ENCODE measurements at places on chromosomes 1 and 21.

GRCh38 chr1:6653436-6654290 lies 29.0 kb downstream of the THAP3 start:
- no peak overlapping the region for H3K27ac ChIP-seq
- H3K4me1 ChIP-seq: no peaks in the 10 kb centered on the region
- H3K27me3 ChIP-seq: no peaks in the 10 kb centered on the region
- no peaks in the 10 kb centered on the region for H3K36me3 ChIP-seq

DNA sequence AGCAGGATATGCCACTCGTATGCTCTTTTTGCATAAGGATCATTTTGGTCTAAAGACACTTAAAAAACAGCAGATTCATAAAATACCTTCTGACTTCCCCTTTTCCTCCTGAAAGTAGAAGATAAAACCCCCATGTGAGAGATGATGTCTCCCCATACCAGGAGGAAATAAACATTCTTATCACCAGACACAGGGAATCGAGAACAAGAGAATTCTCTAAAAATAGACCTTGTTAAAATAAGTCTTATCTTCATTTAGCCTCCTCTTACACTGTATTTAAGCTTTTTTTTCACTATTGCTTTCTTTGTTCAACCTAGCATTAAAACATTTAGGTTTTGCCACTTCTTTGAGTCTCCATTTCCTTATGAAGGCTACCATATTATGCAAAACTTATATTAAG lies 709.3 kb downstream of the KCNT2 start:
- H3K27me3 ChIP-seq: no peaks in the 10 kb centered on the region
- DNase-seq: no peak
- no peak overlapping the region for H3K27ac ChIP-seq
- H3K4me1 ChIP-seq: no peaks in the 10 kb centered on the region
- no peaks in the 10 kb centered on the region for H3K36me3 ChIP-seq

GRCh38 chr1:118290571-118290970 lies 105.5 kb upstream of the SPAG17 start:
- no peaks in the 10 kb centered on the region for H3K36me3 ChIP-seq
- no peaks in the 10 kb centered on the region for H3K4me1 ChIP-seq
- H3K27ac ChIP-seq: no peak overlapping the region
- DNase-seq: no peak
- no peak overlapping the region for H3K4me3 ChIP-seq

GRCh38 chr21:22791986-22792560 lies 1793.9 kb downstream of the NCAM2 start:
- H3K4me1 ChIP-seq: no peaks in the 10 kb centered on the region
- H3K36me3 ChIP-seq: no peaks in the 10 kb centered on the region
- H3K27me3 ChIP-seq: no peaks in the 10 kb centered on the region
- H3K27ac ChIP-seq: no peak overlapping the region

GRCh38 chr1:84855168-84855567 lies 37.8 kb downstream of the LPAR3 start:
- H3K4me1 ChIP-seq: no peaks in the 10 kb centered on the region
- no peak overlapping the region for H3K4me3 ChIP-seq
- H3K27me3 ChIP-seq: no peaks in the 10 kb centered on the region

DNA sequence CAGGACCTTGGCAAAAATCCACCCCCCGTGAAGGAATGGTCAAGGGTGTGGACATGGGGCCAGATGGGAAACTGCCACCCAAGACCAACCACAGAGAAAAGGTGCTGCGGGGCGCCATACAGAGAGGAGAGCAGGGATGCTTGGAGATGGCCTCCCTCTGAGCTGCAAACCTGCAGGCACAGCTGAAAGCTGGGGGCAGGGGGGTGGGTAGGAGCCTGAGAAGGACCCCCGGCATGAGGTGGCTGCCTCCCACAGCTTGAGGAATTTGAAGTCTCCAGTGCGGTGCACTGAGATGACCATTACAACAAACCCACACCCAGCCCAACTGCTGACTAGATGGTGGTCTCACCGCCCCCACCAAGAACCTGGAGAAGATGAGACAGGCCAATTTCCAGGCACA lies 84.8 kb downstream of the WDR4 start:
- H3K4me1 ChIP-seq: no peaks in the 10 kb centered on the region
- no peaks in the 10 kb centered on the region for H3K27me3 ChIP-seq
- H3K36me3 ChIP-seq: no peaks in the 10 kb centered on the region
- no peak overlapping the region for H3K4me3 ChIP-seq
- H3K27ac ChIP-seq: no peak overlapping the region

DNA sequence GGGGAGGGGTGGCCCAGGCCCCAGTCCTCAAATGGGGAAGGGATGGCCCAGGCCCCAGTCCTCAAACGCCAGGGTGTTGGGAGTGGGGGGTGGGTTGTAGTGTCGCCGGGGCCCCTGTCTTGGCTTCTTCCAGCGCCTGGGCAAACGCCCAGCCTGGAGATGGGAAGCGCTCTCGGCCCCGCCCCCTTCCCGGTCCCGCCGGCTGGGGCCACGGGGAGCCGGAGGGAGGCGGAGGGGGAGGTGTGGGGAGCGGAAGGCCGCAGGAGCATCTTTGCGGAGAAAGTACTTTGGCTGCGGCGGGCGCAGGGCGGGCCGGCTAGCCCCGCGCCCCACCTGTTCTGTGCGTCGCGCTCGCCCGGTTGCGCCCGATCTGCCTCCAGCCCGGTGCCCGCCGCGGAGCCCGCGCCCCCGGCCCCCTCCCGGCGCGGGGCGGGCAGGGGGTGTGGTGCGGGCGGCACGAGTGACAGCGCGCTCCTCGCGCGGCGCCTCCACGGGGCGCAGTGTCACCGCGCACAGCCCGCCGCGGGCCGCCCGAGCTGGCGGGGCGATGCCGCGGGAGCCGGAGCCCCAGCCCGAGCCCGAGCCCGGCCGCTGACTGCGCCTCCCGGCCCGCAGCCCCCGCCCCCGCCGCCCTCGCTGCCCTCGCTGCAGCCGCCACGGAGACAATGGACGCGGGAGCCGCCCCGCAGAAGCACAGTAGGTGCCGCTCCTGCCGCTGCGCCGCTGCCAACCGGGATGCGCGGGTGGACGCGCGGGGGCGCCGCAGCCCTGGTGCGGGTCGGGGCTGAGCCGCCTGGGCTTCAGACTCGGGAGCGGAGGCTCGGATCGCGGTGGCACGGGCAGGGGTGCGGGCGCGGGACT lies 31.1 kb upstream of the PEX10 start:
- no peak overlapping the region for H3K27ac ChIP-seq
- DNase-seq: no peak
- H3K4me3 ChIP-seq: no peak overlapping the region
- H3K4me1 ChIP-seq: no peaks in the 10 kb centered on the region
- H3K27me3 ChIP-seq: no peaks in the 10 kb centered on the region

- no peak for DNase-seq
- no peaks in the 10 kb centered on the region for H3K4me1 ChIP-seq
- no peaks in the 10 kb centered on the region for H3K27me3 ChIP-seq
- no peak overlapping the region for H3K27ac ChIP-seq
- no peaks in the 10 kb centered on the region for H3K36me3 ChIP-seq
Measured at GRCh38 chr1:235111107-235111506, 17.5 kb downstream of the TOMM20 start.

DNA sequence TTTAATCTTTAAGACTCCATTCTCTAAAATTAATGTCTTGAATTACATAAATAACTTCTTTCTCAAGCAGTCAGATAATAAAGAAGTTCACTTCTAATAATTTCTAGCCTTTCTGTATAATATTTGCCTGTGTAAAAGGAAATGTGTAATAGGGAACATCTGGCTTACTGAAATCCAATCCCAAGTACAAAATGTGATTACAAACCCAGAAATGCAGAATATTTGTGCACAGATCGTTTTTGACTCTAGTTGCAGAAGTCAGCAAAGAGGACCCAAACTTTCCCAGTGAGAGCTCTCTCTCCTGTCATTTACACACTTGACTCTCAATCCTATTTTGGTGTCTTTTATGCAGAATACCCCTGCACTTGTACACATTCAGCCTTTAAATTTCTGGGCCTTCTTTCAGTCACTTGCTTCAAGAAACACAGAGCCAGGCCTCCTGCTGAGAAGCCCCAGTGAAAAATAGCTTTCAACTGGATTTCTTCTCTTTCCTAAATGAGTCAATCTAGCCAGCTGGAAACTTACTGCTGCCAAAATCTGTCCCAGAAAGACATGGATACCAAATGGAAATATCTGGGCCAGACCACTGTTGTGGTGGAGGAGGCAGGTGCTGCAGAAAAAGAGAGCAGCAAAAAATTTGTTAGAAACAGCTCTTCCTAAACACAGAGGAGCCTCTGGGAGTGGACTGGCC lies 68.5 kb upstream of the ADAM30 start:
- H3K36me3 ChIP-seq: no peaks in the 10 kb centered on the region
- H3K27me3 ChIP-seq: no peaks in the 10 kb centered on the region
- H3K4me1 ChIP-seq: no peaks in the 10 kb centered on the region
- no peak for DNase-seq

GRCh38 chr1:84632673-84633434 lies 57.4 kb downstream of the SSX2IP start:
- H3K27me3 ChIP-seq: no peaks in the 10 kb centered on the region
- no peak for DNase-seq
- no peak overlapping the region for H3K4me3 ChIP-seq
- H3K4me1 ChIP-seq: no peaks in the 10 kb centered on the region

GRCh38 chr1:222081859-222082258 lies 340.0 kb upstream of the DUSP10 start:
- H3K4me3 ChIP-seq: no peak overlapping the region
- H3K4me1 ChIP-seq: no peaks in the 10 kb centered on the region
- no peak overlapping the region for H3K27ac ChIP-seq
- DNase-seq: no peak

DNA sequence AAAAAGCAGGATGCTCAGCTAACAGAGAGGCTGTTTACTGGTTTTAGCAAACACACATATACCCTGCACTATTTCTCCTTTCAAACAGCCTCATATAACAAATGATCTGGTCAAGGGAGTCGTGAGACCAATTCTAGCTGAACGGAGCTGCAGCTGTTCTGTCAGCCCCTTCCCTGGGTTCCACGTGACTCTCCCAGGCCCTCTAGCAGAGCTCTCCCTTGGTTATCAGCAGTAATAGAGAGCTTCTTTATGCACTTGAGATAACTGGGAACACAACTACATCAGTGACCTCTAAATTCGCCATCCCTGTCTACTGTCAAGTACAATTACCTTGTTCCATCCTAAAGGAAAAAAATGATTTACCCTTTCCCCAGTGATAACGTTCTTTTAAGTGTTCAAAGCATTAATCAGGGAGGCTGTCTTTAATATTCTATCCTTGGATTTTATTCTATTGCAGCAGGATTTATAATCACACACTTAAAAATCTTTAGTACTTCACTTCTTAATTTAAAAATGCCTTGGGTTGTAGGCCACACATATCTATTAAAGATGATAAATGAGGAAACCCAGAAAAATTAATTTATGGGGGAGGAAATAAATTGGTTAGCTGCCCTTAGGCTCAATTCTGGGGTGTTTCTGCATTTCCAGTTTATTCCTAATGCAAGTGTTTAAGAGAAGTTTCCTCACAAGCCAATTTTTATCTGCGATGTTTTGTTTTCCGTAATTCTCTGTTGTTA lies 28.2 kb downstream of the PTGER3 start:
- no peak for DNase-seq
- no peaks in the 10 kb centered on the region for H3K36me3 ChIP-seq
- no peaks in the 10 kb centered on the region for H3K27me3 ChIP-seq
- H3K27ac ChIP-seq: no peak overlapping the region
- H3K4me3 ChIP-seq: no peak overlapping the region
- no peaks in the 10 kb centered on the region for H3K4me1 ChIP-seq

DNA sequence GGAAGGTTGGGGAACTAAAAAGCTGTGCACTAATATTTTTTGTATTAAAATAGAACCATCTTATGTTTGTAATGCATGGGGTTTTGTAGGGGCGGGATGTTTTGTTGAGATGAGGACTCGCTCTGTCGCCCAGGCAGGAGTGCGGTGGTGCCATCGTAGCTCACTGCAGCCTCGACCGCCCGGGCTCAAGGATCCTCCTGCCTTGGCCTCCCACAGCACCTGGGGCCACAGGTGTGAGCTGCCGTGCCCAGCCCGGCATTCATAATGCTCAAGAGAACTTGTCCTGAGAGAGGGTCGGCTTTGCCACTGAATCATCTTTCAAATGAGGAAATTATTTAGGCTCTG lies 3.0 kb upstream of the C1orf159 start:
- H3K27ac ChIP-seq: no peak overlapping the region
- H3K36me3 ChIP-seq: no peaks in the 10 kb centered on the region
- H3K4me3 ChIP-seq: no peak overlapping the region
- H3K4me1 ChIP-seq: no peaks in the 10 kb centered on the region

- no peaks in the 10 kb centered on the region for H3K36me3 ChIP-seq
- H3K27ac ChIP-seq: no peak overlapping the region
- DNase-seq: no peak
- H3K4me3 ChIP-seq: no peak overlapping the region
- H3K4me1 ChIP-seq: no peaks in the 10 kb centered on the region
- H3K27me3 ChIP-seq: no peaks in the 10 kb centered on the region
Measured at GRCh38 chr1:218686258-218686657, 341.1 kb downstream of the TGFB2 start.

DNA sequence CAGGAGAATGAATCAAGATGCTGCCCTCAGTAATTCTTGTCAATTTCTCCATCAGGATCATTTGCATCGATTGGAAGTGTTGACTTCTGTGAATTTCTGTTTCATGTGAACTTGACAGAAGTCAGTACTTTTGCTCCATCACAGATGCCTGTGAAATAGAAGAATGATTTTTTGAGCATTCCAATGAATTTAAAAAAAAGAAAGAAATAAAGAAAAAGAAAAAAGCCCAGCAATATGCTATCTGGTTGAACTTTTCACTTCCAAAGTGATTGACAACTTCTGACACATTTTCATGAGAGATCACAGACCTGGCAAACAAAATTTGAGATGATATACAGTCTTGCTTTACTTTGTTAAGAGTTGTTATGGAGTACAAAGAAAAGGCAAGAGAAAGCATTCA lies 175.3 kb downstream of the RWDD3 start:
- no peaks in the 10 kb centered on the region for H3K27me3 ChIP-seq
- H3K4me3 ChIP-seq: no peak overlapping the region
- no peak for DNase-seq
- H3K4me1 ChIP-seq: no peaks in the 10 kb centered on the region

- H3K4me3 ChIP-seq: no peak overlapping the region
- no peak overlapping the region for H3K27ac ChIP-seq
- no peak for DNase-seq
- H3K36me3 ChIP-seq: no peaks in the 10 kb centered on the region
- H3K27me3 ChIP-seq: no peaks in the 10 kb centered on the region
Measured at GRCh38 chr21:36656138-36656537, 42.8 kb upstream of the SIM2 start.

GRCh38 chr1:17259233-17259873 lies 10.5 kb downstream of the PADI3 start:
- no peaks in the 10 kb centered on the region for H3K36me3 ChIP-seq
- H3K4me1 ChIP-seq: no peaks in the 10 kb centered on the region
- H3K27ac ChIP-seq: no peak overlapping the region
- H3K27me3 ChIP-seq: no peaks in the 10 kb centered on the region

DNA sequence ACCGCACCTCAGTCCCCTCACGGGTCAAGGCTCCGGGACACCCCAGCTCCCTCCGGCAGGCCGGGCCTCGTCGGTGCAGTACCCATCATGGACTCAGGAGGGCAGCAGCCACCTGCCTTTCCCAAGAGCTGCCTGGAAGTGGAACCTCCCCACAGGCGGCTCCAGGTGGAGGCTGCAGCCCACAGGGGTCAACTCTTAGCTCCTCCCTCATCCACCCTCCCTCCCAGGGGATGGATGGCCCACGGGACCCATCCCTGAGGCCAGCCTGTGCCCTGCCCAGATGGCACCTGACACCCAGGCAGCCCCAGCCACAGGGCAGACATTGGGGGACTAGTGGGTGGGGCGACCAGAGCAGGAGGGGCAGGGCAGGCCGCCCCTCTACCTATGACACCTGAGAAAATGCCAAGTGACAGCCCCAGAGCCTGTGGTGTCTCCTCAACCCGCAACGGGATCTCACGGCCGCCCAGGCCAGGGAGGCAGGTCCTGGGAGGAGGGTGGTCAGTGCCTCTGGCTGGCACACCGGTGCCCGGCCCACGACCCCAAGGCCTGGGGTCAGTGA lies 1.2 kb upstream of the ARHGEF16 start:
- H3K27ac ChIP-seq: peak overlapping the region; percentile 86
- no peak overlapping the region for H3K4me3 ChIP-seq
- H3K36me3 ChIP-seq: no peaks in the 10 kb centered on the region
